ENCODE measurements at places on chromosomes 3 and 15. TPM values are rescaled to one million over a fixed set of nuclear protein-coding genes. Genes with fewer than 3 reads are reported as not detected.

DNA sequence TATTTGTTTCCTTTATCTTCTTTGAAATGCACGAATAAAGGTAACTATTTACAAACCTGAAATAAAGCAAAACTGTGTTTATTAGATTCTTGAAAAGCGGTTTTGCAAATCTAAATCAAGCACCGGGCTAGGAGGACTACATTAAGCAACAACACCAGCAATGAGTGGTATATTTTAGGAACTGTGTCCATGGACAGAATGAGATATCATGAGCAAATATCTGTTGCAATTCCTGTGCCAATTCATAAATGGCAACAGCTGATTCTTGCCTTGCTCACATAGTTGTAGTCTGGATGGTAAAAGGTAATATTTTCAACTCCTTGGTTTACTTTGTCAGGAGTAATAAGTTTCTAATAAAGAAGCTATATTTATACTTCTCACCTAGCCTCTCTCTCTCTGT, 403.3 kb downstream of the LPP start:
- no peak overlapping the region for H3K27ac ChIP-seq
- H3K36me3 ChIP-seq = no peaks in the 10 kb centered on the region
- H3K4me1 ChIP-seq = peaks cover 11% of the 10 kb centered on the region
- no peaks in the 10 kb centered on the region for H3K27me3 ChIP-seq
- no peak for DNase-seq
- H3K4me3 ChIP-seq = no peak overlapping the region

Gene PCOLCE2
- 4.9 TPM for total RNA-seq

Gene TM4SF18
- total RNA-seq = 89.4 TPM

Gene PIK3CB
- 43.8 TPM for total RNA-seq

Gene SLC33A1
- total RNA-seq = 24.9 TPM

- no peaks in the 10 kb centered on the region for H3K36me3 ChIP-seq
- DNase-seq = peak; percentile 53
- no peak overlapping the region for H3K27ac ChIP-seq
- H3K27me3 ChIP-seq = no peaks in the 10 kb centered on the region
- H3K4me3 ChIP-seq = no peak overlapping the region
These were observed 66.3 kb downstream of the MEGF11 start for GRCh38 chr15:66187271-66187670.

- H3K36me3 ChIP-seq = no peaks in the 10 kb centered on the region
- H3K4me1 ChIP-seq = no peaks in the 10 kb centered on the region
- no peak overlapping the region for H3K27ac ChIP-seq
- DNase-seq = no peak
- no peaks in the 10 kb centered on the region for H3K27me3 ChIP-seq
- no peak overlapping the region for H3K4me3 ChIP-seq
These were observed 64.5 kb downstream of the TRAT1 start for GRCh38 chr3:108887121-108887520.

DNA sequence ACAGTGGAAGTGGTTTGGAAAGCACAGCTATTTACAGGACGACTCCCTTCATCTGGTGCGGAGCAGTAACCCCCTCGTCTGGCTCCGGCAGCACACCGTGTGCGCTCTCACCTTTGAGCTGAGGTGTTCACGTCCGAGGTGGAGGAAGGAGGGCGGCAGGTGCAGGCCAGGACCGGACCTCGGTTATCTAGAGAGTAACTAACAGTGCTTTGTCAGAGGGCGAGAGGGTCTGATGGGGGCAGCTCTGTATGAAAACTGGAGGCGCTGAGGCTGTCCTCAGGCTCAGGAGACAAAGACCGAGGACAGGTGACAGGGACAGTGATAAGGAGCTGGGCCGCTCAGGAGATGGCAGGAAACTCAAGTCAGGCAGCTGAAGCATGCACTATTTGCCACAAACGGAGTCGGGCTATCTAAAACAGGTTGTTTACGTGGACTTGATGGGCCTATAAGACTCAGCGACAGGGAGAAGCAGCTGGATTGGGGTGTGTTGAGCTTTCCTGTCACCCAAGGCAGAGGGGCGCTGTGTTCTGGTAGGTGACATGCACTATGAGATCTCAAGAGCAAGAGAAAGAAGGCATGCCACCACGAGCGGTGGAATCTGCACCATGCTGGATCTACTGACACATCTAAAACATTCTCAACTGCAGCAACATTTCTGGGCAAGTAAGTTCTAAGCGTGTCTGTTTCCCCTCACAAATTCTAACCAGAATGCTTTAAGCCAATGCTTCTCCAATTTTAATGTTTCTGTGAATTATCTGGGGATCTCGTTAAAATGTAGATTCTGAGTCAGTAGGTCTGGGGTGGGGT, 155.2 kb downstream of the XXYLT1 start:
- no peaks in the 10 kb centered on the region for H3K36me3 ChIP-seq
- H3K4me3 ChIP-seq = no peak overlapping the region
- peak; percentile 71 for DNase-seq
- peaks cover 17% of the 10 kb centered on the region for H3K4me1 ChIP-seq

Gene IL17RE
- total RNA-seq = 1.0 TPM

DNA sequence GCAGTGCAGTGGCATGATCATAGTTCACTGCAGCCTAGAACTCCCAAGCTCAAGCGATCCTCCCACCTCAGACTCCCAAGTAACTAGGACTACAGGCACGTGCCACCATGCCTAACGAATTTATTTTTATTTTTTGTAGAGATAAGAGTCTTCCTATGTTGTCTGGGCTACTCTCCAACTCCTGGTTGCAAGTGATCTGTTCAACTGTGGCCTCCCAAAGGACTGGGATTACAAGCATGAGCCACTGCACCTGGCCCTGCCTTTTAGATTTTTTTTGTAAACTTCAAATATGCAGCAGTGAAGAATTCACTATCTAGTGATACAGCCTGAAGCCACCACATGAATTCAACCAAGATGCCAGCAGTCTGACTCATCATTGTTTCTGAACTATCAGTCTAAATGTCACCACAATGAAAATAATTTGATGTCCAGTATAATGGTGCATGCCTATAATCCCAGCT, 32.7 kb downstream of the UBXN7 start:
- no peak overlapping the region for H3K27ac ChIP-seq
- no peak overlapping the region for H3K4me3 ChIP-seq
- peaks cover 40% of the 10 kb centered on the region for H3K36me3 ChIP-seq
- DNase-seq = no peak
- no peaks in the 10 kb centered on the region for H3K4me1 ChIP-seq
- H3K27me3 ChIP-seq = no peaks in the 10 kb centered on the region

GRCh38 chr3:146544002-146544928, at the start of gene PLSCR1:
TSS of gene PLSCR1 (minus strand) at chr3:146544607. CDS start at chr3:146536552, 8,055 bp downstream.
- peak within 1 kb of the TSS; percentile 96 for H3K27ac ChIP-seq
- no peaks in the 10 kb centered on the region for H3K27me3 ChIP-seq
- peak within 1 kb of the TSS; percentile 87 for H3K4me3 ChIP-seq
- peaks cover 63% of the 10 kb centered on the region for H3K4me1 ChIP-seq
- DNase-seq = peak; percentile 97

DNA sequence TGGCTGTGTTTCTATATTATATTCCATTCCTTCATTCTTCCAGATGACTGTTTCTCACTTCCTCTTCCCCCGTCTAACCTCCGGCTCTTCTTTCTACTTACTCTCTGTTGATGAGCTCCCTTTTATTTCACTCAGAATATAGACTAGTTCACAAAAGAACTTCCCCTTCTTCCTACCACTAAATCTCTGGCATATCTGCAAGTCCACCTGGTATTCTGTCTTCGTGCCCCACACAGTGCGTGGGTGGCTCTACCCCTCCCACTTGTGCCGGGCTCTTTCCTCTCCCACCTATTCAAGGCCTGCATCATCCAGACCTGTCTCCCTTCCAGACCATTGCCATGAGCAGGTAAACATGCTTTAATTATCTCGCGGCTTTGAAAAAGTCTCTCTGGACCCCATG, 73.0 kb downstream of the SCN10A start:
- peaks cover 3% of the 10 kb centered on the region for H3K4me1 ChIP-seq
- no peak overlapping the region for H3K4me3 ChIP-seq

- no peaks in the 10 kb centered on the region for H3K27me3 ChIP-seq
- no peaks in the 10 kb centered on the region for H3K4me1 ChIP-seq
- H3K36me3 ChIP-seq = peaks cover 83% of the 10 kb centered on the region
- no peak overlapping the region for H3K4me3 ChIP-seq
- H3K27ac ChIP-seq = no peak overlapping the region
These were observed 12.0 kb downstream of the PLSCR1 start for GRCh38 chr3:146532406-146532805.

- no peak overlapping the region for H3K4me3 ChIP-seq
- H3K36me3 ChIP-seq = no peaks in the 10 kb centered on the region
- no peak overlapping the region for H3K27ac ChIP-seq
These were observed 104.1 kb downstream of the STAC start for GRCh38 chr3:36484386-36484785.

DNA sequence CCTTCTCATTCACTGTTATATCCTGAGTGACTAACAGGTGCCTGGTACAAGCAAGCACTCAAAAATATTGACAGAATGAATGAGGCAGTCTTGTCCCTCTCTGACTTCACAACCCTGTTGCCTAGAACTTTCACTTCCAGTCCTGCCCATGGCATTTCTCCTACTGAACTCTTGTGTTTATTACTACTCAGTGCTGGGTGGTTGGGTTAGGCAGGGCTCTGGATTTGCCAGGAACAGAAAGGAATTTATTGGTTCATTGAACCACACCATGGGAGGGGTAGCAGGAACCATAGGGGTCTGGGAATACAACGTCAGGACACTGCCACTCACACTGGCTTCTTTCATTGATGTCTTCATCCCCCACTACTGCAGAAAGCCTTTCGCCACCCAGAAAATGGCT, 41.9 kb upstream of the SEMA4B start:
- peaks cover 27% of the 10 kb centered on the region for H3K4me1 ChIP-seq
- no peaks in the 10 kb centered on the region for H3K27me3 ChIP-seq
- H3K36me3 ChIP-seq = no peaks in the 10 kb centered on the region
- H3K27ac ChIP-seq = no peak overlapping the region
- no peak overlapping the region for H3K4me3 ChIP-seq
- no peak for DNase-seq

GRCh38 chr3:10935028-10935427, 57.5 kb upstream of the SLC6A1 start:
- no peaks in the 10 kb centered on the region for H3K36me3 ChIP-seq
- H3K27ac ChIP-seq = no peak overlapping the region
- DNase-seq = peak; percentile 62
- no peak overlapping the region for H3K4me3 ChIP-seq
- no peaks in the 10 kb centered on the region for H3K4me1 ChIP-seq

GRCh38 chr3:106552351-106553043, 683.7 kb upstream of the CBLB start:
- no peaks in the 10 kb centered on the region for H3K4me1 ChIP-seq
- DNase-seq = no peak
- no peaks in the 10 kb centered on the region for H3K27me3 ChIP-seq
- H3K36me3 ChIP-seq = no peaks in the 10 kb centered on the region
- no peak overlapping the region for H3K4me3 ChIP-seq

DNA sequence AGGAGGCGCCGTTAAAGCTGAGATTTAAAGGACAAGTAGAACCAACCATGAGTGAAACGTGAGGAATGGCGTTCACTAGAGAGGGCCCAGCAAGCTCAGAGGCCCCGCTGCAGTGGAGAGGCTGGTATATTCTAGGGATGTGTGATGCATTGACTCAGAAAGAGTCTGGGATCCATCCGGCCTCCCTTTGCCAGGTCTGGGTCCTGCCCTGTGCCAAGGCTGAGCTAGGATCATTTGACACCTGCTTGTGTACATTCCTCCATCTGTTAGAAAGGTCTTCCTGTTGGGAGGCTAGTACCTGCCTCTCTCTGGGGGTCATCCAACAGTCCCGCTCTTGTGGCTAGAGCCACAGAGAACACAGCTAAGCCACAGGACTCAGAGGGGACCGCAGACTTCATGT, 28.4 kb downstream of the CA12 start:
- no peak overlapping the region for H3K27ac ChIP-seq
- no peaks in the 10 kb centered on the region for H3K27me3 ChIP-seq
- H3K4me1 ChIP-seq = peaks cover 12% of the 10 kb centered on the region

DNA sequence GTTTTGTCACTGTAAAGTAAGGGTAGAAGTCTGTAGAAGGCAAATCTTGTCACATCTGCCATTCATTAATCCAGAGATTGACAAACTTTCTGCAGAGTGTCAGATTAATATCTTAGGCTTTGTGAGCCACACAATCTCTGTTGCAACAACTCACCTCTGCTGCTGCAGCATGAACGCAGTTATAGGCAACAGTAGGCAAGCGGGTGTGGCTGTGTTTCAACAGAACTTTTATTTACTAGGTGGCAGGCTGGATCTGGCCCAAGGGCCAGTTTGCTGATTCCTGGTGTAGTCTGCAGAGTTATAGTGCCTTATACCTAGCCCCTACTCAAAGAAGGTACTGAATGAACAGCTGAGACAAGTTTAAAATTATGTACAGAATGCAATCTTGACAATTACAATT, 396.7 kb downstream of the FOXP1 start:
- no peak for DNase-seq
- H3K4me1 ChIP-seq = peaks cover 22% of the 10 kb centered on the region
- no peaks in the 10 kb centered on the region for H3K36me3 ChIP-seq
- no peaks in the 10 kb centered on the region for H3K27me3 ChIP-seq
- no peak overlapping the region for H3K4me3 ChIP-seq
- no peak overlapping the region for H3K27ac ChIP-seq

DNA sequence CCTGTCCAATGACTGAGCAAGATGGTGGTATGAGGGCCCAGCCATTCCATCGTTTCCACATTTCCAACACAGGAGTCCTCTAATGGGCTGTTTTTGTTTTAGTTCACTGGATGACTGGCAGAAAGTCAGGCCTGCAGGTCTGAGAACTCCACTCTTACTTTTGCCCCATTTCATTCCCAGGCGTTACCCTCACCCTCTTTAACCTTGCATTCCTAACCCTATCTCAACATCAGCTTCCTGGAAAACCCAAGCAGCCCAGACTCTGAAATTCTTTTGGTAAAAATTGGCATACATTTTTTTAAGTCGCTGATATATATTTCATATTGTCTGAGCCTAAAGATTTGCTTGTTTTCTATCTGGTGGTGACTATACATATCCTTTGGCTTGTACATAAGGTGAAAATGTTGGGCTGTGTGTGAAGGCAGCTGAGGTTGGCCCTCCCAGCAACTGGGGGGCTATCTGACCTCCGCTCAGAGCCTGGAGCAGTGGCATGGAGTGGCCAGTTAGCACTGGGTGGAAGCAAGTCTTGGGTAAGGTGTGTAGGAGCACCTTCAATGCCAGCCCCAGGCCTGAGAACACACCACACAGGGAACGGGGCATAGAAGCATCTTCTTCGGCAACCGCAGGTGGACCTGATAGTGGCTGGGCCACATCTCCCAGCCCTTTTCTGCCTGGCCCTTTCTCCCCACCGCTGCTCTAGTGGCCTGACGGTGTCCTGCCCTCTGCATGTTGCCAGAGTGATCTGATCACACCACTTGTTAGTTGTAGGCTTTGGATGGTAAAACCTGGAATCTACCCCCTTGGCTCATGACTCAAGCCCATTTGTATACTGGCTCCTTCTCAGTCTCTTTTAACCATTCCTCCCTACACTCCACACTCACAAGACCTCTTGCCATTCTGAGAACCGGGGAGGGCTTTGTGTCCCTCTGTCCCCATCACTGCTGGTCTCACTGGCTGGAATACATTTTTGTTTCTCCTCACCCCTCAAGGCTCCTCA, 50.0 kb downstream of the AMOTL2 start:
- no peak overlapping the region for H3K4me3 ChIP-seq
- peak overlapping the region; percentile 9 for H3K27ac ChIP-seq
- H3K27me3 ChIP-seq = peaks cover 6% of the 10 kb centered on the region
- DNase-seq = peak; percentile 37

Gene SMCO1
- total RNA-seq = not detected

Data from spleen (tissue), 13 donors.